ENCODE measurements at places on chromosomes 11 and 22.

DNA sequence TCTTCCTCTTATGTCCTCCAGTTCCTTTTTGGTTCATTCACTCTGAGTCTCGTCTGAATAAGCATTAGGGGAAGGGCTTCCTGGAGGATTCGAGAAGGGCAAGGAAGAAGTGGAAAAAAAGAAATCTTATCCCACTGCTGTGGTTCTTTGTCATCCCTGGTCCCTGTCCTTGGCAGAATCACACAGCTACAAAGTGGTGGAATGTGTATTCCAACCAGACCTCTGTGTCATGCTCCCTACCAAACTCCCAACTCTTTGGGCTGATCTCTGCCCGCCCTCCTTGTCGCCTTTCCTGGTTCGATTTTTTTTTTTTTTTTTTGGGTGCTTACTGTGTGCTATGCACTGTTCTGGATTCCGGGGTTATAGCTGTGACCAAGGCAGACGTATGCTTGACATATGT is 61.0 kb downstream of the TEAD1 start:
- DNase-seq: no peak

DNA sequence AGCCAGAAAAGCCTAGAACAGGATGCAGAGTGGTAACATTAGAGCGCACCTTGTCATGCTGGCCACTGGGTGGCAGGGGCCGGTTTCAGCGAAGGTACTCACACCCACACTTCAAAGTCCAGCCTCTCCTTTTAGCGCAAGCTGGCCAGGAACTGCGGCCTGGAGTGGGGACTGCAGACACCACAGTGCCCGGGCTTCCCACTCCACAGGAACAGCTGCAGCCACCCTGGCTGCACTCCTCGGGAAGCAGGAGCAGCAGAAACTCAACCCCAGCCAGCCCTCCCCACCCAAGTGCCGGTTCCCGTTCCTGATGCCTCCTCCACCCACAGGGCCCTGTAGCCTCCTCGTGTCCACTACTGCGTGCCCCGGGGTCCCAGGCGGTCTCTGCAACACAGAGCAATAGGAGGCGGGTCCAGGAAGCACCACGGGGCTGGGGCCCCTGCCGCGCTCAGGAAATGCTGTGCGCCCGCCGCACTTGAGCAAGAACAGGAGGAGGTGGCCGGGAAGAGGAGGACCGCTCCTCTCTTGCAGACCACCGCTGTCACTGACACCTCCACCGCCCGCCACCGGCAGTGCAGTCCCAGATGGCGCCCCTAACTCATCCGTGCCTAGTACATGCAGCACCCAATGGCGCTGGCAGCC is 2.2 kb downstream of the RFPL2 start:
- peak; percentile 87 for DNase-seq

DNA sequence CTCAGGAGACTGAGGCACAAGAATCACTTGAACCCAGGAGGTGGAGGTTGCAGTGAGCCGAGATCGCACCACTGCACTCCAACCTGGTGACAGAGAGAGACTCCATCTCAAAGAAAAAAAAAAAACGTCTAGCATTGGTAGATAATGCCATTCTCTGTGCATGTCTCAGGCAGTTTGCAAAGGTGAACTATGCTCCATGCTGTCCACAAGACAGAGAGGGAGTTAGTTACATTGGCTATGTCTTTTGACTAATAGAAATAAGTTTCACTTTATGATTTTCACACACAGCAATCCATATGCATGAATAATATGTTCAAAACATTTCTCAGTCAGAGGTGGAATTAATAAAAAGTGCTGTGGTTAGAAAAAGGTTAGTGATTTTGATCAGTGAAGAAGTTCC is 591.4 kb downstream of the ETS1 start:
- DNase-seq: no peak

- peak; percentile 50 for DNase-seq
Measured at GRCh38 chr11:60265373-60266214, 14.9 kb upstream of the MS4A4A start.

DNA sequence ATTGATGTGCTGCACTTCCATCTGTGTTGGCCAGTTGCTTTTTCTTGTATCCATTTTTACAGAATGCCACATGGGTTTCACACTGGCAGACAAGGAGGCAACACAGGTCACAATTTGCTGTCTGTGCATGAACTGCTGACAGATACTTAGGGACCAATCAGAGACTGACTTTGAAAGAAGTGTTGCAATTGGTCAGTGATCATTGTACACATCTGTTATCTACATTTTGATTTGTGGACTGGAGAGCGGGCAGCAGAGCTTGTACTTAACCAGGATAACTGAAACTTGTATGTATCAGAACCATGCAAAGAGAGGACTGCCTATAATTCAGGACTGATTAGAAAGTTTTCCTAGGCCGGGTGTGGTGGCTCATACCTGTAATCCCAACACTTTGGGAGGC is 21.8 kb downstream of the PRR5 start:
- peak; percentile 47 for DNase-seq
